ENCODE measurements at places on chromosomes 2 and 18. TPM values are rescaled to one million over a fixed set of nuclear protein-coding genes. Genes with fewer than 3 reads are reported as not detected.

DNA sequence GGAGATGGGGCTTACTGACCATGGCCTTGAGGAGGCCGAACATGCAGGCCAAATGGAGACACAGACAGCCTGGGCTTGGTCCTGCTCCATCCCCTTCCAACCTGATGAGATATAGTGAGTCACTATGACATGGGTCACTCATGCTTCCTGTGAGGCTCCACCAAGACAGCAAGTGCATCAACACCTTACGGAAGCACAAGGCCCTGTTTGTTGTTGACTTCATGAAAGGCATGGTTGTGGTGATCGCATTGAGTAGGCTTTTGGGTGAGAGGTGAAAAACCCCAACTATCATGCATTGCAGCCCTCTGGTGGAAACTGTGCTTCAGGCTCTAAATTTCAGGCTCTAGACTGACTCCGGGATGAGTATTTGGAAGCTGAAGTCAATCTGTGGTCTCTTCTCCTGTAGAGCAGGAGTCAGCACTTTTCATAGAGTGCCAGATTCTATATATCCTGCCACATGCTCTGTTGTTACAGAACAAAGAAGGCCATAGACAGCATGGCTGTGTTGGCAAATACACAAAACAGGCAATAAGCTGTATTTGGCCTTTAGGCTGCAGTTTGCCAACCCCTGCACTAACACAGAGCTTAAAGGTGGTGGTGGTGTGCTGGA lies 10.1 kb downstream of the IL37 start:
- peak; percentile 62 for DNase-seq

DNA sequence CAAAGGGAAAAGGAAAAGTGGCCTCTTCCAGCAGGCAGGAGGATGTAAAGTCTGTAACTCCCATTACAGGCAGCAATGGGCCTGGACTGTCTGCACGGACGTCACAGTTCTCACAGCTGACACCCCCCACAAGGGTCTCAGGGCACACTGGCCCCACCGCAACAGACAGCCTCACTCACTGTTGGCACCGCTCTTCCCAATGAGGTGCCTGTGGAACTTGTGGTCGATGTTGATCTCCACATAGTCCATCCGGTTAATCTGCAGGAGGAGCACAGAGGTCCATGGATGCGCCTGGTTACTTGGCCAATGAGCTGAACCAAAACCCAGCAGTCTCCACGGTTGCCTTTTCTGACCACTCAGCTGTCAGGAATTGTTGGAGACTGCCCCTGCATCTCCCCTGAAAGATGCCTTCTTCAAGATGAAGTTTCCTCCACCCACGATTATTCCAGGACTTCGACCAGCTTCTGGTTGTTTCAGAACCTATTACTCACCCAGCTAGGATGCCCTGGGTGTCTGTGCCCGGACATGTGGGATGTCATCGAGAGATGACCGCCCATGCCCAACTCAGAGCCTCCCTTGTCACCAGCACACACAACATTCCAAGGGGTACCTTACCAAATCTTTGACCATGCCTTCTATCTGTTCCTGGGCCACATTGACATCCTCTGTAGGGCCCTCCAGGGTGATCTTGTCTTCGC lies 62.5 kb downstream of the HDLBP start:
- DNase-seq, result no peak

DNA sequence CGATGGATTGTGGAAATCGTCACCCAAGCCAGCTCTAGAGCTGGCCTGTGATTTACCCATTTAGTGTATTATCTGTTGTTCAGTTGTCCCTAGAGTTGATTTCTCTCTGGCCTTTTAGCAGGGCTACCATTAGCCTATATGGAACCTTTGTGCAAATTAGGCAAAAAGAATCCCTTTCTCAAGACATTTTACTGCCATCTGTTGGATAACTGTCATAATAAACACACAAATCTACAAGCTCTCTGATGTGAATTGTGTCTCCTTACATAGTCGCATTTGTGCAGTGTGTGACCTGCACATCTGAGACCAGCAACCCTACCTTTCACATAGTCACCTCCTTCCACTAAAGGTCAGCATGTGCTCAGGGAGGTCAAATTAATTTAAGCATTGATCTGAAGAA lies 34.0 kb downstream of the LOXHD1 start:
- peak; percentile 30 for DNase-seq

GRCh38 chr2:145751155-145751554 lies 1231.2 kb upstream of the ZEB2 start:
- no peak for DNase-seq

GRCh38 chr2:224970311-224970710 lies 72.0 kb downstream of the DOCK10 start:
- DNase-seq, result no peak

DNA sequence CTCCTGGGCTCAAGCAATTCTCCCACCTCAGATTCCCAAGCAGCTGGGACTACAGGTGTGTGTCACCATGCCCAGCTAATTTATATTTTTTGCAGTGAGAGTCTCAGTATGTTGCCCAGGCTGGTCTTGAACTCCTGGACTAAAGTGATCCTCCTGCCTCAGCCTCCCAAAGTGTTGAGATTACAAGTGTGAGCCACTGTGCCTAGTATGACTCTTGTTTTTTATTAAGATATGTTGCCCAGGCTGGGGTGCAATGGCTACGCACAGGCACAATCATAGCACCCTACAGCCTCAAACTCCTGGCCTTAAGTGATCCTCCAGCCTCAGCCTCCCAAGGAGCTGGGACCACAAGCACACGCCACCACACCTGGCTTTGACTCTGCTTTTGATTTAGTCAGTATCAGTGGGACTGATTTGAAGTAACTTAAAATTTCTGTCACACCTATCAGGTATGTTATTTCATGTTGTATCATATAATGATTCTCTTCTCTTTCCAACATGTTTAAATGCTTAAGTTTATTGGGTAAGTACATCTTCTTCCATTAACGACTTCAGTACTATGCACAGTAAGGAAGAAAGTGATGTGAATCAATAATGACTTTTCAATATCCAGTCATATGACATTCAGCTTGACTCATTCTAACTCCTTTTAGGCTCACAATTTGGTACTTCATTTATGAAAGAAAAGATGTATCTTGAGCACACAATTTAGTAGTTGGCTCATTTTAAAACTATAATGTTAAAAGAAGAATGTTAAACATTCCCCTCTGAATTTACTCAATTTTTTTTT lies 6.3 kb downstream of the PPP4R3B start:
- no peak for DNase-seq

DNA sequence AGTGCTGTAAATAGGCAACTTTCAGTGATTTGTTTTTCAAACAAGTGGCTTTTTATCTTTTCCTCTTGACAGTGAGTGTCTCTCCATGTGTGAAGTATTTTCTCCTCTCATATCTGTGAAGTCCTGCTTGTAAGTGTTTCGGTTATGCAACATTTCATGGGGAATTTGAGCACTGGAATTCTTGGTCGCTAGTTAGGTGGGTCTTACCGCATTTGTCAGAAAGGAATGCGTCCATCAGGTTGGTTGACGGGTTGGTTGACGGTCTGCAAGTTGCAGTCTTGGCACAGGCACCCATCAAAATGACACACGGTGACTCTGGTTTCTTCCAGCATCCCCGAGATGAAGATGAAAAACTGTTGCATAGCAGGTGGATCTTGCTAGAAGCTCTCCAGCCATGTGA lies 109.8 kb downstream of the AGAP1 start:
- DNase-seq, result no peak

- DNase-seq, result peak; percentile 78
Measured at GRCh38 chr2:56199492-56199891, 15.7 kb downstream of the CCDC85A start.

- peak; percentile 75 for DNase-seq
Measured at GRCh38 chr18:76349067-76349715, 145.9 kb downstream of the ZNF516 start.

- peak; percentile 56 for DNase-seq
Measured at GRCh38 chr2:169983506-169983905, 156.3 kb downstream of the UBR3 start.

- DNase-seq, result no peak
Measured at GRCh38 chr18:23943104-23943503, 71.5 kb upstream of the TTC39C start.

- no peak for DNase-seq
Measured at GRCh38 chr2:220764171-220764570, 807.9 kb downstream of the EPHA4 start.

DNA sequence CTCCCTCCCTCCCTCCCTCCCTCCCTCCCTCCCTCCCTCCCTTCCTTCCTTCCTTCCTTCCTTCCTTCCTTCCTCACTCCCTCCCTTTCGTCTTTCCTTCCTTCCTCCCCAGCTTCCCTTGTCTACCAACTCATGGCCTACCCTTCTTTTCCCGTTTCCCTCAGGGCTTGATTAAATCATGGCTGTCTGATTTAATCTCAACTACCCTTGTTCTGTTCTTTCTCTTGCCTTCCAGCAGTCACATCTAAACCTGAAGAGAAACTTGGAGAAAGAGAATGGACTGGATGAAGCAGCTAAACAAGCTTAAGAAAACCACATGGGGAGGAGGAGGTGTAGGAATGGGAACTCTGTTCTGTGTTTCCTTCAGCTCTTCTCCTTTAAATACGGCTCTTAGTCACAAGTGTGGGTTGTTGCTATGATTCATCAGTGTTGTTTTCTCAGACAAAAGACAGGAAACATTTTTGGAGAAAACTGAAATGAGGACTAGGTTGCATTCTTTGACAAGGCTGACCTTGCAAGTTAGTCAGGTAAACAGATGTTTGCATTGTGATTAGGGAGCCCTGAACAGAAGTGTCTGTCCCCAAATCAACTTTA lies 177.9 kb downstream of the LRRTM1 start:
- peak; percentile 62 for DNase-seq

DNA sequence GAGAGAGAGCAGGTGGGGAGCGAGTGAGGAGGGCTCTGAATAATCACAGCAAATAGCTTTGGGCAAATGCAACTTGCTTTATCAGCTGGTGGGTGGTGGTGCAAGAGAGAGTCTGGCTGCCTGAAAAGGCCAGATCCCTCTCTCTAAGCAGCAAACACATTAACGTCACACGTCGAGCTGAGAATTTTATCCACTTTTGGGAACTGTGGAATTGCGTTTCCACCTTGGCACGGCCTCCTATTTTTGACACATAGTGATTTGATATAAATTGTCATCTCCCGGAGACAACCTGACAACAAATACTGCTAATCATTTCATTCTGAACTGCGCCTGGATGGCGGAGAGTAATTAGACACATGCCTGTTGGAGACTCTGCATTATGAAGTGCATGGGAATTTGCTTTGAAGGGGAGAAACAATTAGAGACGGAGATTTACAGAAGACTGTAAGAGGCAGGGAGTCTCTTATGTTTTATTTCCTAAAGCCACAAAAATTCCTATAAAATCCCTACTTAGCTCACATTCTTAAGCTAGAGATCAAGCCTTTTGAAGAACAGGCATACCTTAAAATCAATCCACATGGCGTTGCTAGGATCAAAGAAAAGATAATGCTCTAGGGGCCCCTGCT lies 634.1 kb downstream of the TDRD15 start:
- no peak for DNase-seq

GRCh38 chr2:140892911-140893637 lies 1237.7 kb downstream of the LRP1B start:
- DNase-seq, result no peak

- DNase-seq, result peak; percentile 83
Measured at GRCh38 chr2:177161741-177162460, 50.7 kb upstream of the HNRNPA3 start.

DNA sequence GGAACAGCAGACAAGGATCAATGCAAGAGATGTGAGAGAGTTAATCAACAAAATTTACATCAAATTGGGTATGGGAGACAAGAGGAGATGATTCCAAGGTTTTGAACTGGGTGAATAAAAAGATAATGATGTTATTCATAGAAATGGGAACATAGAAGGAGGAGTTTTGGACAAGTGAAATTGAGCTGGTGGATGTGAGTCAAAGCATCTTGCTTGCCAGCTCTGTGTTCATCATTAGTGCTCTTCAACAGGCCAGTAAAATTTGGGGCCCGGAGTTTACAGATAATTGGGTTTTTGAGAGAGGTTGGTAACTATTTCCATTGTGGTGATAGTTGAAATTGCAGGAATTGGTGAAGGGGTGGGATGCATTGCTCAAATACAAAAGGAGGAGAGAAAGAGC lies 69.9 kb upstream of the CAVIN2 start:
- DNase-seq, result peak; percentile 34

GRCh38 chr18:9025091-9025838 lies 77.2 kb upstream of the NDUFV2 start:
- peak; percentile 83 for DNase-seq

DNA sequence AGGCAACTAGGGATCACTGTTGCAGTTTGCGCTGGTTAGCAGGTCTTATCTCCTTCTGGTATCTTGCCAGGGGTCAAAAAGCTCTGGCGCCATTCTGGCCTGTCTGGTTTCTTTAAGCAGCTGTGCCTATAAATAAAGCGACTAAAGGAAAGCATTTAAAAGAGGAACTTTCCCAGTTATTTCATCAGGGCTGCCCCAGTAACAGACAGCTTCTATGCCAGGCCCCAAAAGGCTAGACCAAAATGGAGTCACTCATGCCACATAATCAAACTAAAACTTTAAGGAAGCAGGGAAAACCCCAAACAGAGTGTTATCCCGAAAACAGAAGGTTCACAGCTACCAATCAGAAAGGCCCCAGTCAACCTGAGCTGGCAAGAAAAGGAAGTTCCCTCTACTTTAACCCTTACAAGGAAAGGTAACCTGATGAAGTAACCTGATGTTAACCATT lies 41.2 kb upstream of the HNRNPA3 start:
- DNase-seq, result no peak

DNA sequence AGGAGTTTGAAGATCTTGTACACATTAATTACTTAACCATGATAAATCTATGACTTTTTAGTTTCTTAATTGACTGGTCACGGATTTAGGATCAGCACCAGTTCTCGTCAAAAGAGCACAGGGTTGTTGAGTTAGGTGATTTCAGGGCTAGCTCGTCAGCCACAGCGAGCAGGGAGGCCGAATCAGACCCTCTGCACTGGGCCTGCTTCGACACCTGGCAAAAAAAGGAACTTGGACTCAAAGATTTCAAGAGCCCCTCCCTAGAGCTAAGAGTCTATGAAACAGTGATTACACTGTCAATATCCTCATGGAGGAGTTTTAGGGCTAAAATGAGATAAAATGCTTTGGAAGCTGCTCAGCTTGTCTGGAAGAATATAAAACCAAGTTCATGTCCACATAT lies 4.6 kb upstream of the SERTAD2 start:
- no peak for DNase-seq

BOLL gene
- not detected for polyA plus RNA-seq

NDUFB3 gene
- 253 TPM for polyA plus RNA-seq

TOGARAM2 gene
- not detected for polyA plus RNA-seq

SOCS6 gene
- polyA plus RNA-seq, result 30.0 TPM

DGKD gene
- polyA plus RNA-seq, result 3.9 TPM

CYP26B1 gene
- polyA plus RNA-seq, result 0.33 TPM

OR6B2 gene
- not detected for polyA plus RNA-seq

NPPC gene
- polyA plus RNA-seq, result 0.29 TPM
